ENCODE measurements at places on chromosomes 13 and 19. TPM values are rescaled to one million over a fixed set of nuclear protein-coding genes. Genes with fewer than 3 reads are reported as not detected.

- H3K4me3 ChIP-seq, result no peak overlapping the region
- H3K27ac ChIP-seq, result no peak overlapping the region
Observed at GRCh38 chr13:112067871-112068539, 1.1 kb downstream of the SOX1 start.

DNA sequence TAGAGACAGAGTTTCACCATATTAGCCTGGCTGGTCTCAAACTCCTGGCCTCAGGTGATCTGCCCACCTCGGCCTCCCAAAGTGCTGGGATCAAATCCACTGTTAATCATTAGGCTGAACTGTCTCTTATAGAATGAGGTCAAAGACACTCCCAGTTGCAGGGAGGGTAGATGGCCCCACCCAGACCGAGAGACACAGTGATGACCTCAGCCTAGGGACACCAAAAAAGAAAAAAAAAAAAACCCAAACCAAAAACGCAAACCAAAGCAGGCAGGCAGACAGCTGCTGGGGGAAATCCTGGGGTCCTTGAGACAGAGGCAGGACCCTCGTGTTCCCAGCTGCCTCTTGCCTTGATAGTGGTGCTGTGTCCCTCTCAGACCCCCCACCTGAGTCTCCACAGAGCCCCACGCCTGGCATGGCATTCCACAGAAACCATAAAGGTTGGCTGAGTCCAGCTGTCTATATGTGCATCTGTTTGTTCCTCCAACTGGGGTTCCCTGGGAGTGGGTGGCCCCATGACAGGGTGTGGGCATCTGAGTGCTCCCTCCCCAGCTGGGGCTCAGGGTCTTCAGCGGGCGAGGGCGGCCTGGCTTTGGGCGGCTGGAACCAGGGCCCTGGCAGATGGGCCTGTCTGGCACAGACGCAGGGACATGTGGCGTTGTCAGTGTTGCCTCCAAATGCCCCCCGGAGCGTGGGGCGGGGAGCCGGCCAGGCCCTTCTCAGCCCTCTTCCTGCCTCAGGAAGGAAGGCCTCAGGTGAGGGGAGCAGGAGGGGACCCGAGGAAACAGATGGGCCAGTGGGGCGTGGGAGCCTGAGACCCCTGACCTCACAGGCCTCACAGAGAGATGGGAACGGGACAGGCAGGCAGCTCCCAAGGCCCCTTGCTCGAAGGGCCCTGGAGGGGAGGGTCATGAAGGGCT is 5.2 kb downstream of the DAND5 start:
- no peak overlapping the region for H3K27ac ChIP-seq
- peaks cover 7% of the 10 kb centered on the region for H3K27me3 ChIP-seq
- H3K36me3 ChIP-seq, result no peaks in the 10 kb centered on the region
- DNase-seq, result no peak
- no peak overlapping the region for H3K4me3 ChIP-seq

The RINL gene
- 85.8 TPM for total RNA-seq

The PPM1N gene
- 3.1 TPM for total RNA-seq

The ZNF568 gene
- total RNA-seq, result 8.4 TPM

Data from activated CD4-positive, alpha-beta T cell treated with anti-CD3 and anti-CD28 coated beads for 36 hours (primary cell).